Stimulated activated CD8-positive, alpha-beta memory T cell treated with anti-CD3 and anti-CD28 coated beads, Interleukin-4, amount 100 ng/mL, for 4 hours (primary cell): ENCODE measurements at places on chromosomes 2 and 18.

DNA sequence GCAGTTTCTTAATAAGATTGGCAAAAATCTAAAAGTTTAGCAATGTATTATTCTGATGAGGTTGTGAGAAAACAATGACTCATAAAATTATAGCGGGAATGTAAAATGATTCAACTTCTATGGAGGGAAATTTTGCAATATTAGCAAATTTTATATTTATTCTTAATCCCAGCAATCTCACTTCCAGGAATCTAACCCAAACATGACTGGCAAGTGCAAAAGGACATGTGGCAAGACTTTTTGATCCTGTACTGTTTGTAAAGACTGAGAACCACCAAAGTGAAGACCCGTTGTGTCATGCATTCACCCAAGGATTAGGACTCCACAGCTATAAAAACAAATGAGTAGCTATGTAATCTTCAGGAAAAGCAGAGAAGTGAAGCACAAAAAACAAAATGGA is 234.8 kb upstream of the KYNU start:
- DNase-seq, result no peak

- DNase-seq, result no peak
Observed at GRCh38 chr2:15242936-15243461, 318.1 kb downstream of the NBAS start.

DNA sequence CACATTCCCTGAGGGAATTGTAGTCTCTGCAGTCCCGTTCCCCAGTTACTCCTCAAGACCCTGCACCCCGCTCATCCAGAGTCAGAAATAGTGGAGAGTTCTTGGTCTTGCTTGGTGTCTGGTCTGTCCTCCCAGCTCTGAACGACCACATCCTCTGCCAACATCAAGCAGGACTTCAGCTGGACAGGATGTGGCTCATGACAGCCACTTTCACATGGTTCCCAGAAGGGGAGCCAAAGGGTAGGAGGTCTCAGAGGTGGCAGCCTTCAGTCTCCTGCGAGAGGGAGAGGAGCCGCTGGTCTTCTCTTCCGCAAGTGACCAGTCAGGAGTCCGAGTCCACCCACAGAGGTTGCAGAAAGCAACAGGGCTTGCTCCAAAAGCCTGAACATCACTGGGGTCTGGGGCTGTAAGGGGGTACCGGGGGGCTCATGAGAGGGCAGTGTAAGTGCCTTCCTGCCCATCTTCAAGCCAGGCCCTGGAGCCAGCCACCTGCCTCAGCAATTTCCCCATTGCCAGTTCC is 29.8 kb downstream of the B3GNT7 start:
- no peak for DNase-seq

DNA sequence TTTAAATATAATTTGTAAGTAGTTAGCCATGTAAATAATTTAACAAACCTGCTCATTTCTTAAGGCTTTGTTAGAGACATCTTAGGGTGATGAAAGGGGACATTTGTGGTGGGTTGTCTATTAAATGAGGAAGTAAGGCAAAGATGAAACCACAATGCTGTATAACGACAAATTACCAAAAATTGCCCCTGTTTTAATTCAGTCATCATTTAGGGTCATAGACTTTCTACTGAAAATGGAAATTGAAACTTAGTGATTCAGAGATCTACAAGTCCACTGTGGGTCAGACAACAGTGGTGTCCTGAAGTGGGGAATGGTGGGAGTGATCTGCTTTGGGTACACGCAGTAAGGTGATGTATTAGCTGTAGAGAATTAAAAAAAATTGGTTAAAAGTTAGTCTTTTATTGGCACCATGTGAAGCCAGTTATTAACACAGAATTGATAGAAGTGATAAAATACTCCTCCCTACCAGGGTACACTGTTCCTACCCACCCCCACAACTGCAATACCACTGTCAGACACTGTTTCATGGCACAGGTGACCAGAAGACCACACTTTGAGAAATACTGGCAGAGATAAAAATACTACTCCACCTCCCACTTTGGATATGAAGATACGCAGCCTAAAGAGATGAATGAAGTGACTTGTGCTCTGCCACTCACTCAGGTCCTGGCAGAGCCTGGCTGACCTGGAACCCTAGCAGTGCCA is 13.4 kb downstream of the CERS6 start:
- DNase-seq, result no peak

DNA sequence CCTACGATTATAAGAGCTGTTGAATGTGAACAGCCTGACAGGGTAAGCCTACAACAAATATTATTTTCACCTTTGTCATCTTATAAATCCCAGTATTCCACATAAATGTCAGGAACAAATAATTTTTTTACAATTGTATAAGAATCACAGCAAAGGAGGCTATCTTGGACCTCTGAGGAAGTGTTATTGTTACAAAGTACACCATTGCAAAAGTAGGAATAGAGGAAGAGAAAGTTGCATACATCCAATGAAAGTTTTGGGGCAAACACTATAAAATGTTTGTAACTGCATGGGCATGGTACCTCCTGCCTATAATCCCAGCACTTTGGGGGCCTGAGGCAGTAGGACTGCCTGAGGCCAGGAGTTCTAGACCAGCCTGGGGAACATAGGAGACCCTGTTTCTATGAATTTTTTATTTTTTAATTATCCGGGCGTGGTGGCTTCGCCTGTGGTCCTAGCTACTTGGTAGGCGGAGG is 715 bp upstream of the MEMO1 start:
- DNase-seq, result no peak

DNA sequence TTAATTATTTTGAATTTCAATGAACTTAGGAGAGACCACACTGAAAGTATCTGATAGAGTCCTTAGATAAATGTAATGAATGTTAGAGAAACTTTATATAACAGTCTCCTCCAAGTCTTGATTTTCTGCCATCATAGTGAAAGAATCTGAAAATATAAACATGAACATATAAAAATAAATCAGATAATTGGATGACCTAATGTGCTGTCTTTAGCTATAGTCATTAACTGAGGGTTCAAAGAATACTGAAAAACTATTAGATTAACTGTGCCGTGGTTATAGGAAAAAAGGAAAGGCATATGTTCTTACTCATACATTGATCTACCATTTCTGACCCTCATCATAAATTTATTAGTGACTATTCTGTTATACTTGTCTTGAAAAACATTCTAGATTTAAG is 47.0 kb upstream of the SPAG16 start:
- DNase-seq, result no peak

- DNase-seq, result no peak
Observed at GRCh38 chr2:241997017-241997416, 127.5 kb downstream of the RTP5 start.

DNA sequence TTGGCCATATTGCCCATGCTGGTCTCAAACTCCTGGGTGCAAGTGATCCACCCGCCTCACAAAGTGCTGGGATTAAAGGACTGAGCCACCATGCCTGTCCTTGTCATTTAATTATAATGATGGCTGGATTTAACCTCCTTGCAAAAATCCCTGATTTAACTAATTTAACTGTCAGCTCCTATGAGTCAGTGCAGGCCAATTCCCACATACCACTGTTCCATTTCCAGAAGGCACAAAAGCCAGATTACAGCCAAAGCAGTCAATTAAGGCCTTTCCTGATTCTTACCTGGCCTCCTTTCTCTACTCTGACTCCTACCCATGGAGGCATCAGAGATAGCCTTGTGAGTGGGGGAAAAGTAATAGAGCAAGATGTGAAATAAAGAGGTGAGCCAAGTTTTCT is 12.3 kb upstream of the SLC35F5 start:
- no peak for DNase-seq

GRCh38 chr18:55473058-55473457 is 114.9 kb downstream of the TCF4 start:
- no peak for DNase-seq
